ENCODE measurements at places on chromosomes 5 and 9.

DNA sequence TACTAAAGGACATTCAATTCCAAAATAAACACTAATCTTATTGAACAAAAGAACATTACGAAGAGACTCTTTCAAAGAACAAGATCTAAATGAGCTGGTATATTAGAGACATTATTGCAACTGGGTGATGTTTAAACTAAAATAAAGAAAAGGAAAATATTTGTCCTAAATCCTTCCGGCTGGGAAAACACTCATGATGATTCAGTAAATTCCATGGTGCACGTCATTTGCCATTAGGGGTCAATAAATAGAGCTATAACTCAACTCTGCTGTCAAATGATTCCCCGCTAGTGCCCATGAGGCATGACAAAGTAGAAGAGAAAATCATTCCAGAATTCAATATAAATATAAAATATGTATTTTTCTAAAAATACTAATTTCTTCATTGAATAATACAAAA, 565.5 kb upstream of the TUSC1 start:
- peak; percentile 49 for DNase-seq

GRCh38 chr5:82796643-82797416, 280.4 kb downstream of the TMEM167A start:
- DNase-seq: no peak

DNA sequence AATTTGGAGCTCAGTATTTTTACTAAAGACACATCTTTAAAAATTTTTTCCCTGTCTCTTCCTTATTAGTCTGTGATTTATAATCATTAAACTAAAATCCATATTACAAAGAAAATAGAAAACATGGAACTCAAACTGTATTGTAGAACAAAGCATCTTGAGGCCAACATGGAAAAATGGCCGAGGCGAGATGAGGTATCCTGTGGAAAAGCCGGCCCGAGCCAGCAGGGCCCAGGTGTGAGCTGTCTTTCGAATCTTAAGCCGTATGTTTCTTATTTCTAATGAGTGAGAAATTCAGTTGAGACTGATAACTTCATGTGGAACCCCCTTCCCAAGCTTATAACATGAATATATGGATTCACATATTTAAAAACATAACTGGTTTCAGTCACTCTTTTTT, 170.4 kb upstream of the OTULINL start:
- no peak for DNase-seq

GRCh38 chr5:84113246-84114105, 271.2 kb downstream of the EDIL3 start:
- DNase-seq: peak; percentile 11

DNA sequence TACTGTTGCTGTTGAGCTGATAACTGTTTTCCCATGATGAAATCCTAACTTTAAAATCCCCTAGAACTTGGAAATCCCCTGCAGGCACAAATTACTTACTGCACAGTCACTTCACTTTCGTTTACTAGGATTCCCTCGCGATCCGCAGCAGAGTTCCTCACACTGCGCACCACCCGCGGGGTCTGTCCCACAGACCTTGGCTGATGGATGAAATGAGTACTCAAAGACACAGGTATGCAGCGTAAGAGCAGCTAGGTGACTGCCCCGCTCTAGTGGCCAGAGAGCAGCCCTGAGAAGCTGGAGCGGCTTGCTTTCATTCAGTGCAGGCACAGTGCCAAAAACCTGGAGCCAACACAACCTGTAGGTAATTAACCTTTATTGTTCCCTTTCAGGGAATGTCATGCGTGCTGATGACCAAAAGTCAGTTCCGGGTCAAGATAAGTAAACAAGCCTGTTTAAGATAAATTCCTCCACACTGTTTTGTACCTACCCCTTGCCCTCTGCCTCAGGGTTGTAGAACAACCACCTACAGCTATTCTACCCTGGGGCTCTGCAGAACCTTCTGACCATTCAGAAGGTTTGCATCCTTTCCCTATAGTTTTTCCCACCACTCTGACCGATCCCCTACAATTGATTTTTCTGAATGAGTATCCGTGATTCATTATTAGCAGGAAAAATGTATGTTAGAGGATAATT, 191.2 kb downstream of the CDH9 start:
- no peak for DNase-seq

GRCh38 chr9:94553029-94553938, 1.6 kb upstream of the PCAT7 start:
- DNase-seq: no peak

GRCh38 chr9:10260501-10260900, 352.3 kb downstream of the PTPRD start:
- DNase-seq: no peak

- DNase-seq: no peak
These were observed 29.6 kb downstream of the KCNIP1 start for GRCh38 chr5:170533383-170533782.

GRCh38 chr5:129459777-129460671, at the start of gene ADAMTS19:
ADAMTS19 (plus strand) TSS chr5:129460298; CDS start chr5:129460392, 94 bp downstream.
- DNase-seq: peak; percentile 20

- peak; percentile 11 for DNase-seq
These were observed 51.8 kb downstream of the WDR36 start for GRCh38 chr5:111143910-111144309.

GRCh38 chr9:78209127-78209526, 26.7 kb upstream of the CEP78 start:
- no peak for DNase-seq

- DNase-seq: no peak
These were observed 205.5 kb downstream of the MEF2C start for GRCh38 chr5:88677376-88677895.

GRCh38 chr9:107547303-107547702, 57.7 kb upstream of the KLF4 start:
- DNase-seq: no peak

DNA sequence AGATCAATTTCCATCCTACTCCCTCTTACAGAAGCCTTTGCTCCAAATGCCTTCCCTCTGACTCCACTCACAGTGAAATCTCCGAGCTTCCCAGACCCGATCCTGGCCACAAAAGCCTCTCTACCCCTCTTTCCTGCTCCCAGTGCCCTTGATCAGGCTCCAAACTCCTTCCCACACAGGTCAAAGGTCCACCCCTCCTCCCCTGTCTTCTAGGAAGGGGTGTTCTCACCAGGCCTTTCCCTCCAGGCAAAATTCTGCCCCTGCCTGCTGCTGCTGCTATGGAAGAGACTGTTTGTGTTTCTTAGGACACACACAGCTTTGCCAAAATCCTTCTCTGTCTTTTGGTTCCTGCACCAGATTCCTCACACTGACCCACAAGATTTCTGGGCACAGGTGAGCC, 85.8 kb upstream of the ALDH1A1 start:
- DNase-seq: peak; percentile 24

DNA sequence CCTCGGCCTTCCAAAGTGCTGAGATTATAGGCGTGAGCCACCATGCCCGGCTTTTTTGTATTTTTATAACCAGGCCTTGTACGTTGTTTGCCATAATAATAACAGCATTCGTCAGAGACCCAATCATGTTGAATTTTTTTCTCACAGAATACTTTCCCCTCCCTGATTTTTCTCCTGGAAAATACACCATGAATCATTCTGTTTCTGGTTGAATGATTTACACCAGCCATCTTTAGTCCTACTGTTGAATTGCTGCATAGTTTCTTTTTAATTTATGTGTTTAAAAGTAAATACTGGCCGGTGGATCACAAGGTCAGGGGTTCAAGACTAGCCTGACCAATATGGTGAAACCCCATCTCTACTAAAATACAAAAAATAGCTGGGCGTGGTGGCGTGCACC, 3.5 kb downstream of the CNOT8 start:
- peak; percentile 44 for DNase-seq

- DNase-seq: no peak
These were observed 75.2 kb downstream of the PHF2 start for GRCh38 chr9:93651521-93651950.

- no peak for DNase-seq
These were observed 68.0 kb upstream of the C6 start for GRCh38 chr5:41281215-41281810.

DNA sequence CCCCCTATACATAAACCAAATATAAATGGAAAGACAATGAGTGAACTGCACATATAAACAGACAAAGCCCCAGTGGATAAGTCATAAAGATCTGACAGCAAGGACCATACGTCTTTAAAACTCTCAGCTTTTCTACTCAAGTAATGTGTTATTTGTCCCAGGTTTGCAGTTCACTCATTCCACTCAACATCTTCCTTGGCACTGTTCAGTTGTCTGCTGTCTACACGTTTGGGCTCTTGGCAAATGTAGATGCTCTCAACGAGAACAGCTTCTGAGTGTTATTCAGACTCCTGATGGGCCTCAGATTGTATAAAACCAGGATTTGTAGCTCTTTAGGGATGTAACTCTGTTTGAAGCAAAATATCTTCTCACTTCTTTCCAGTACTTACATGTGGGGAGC, 198.2 kb upstream of the SEMA6A start:
- DNase-seq: no peak

DNA sequence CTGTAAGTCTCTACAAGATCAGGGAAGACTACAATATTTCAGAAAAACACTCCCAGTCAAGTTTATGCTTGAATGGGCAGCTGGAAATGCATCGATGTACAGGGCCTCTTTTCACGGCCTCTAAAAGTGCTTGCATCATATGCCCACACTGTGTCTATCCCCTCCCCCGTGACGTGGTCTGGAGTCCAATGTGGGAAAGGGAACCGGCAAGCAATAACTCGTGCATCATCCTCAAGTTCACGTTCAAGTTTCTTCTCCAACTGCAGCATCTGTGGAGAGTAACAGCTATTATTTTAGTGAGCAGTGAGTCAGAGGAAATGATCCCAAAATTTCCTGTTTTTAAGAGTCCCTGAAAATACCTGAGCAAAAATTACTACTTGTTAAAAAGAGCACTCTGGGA, 22.3 kb downstream of the ATPSCKMT start:
- peak; percentile 18 for DNase-seq

DNA sequence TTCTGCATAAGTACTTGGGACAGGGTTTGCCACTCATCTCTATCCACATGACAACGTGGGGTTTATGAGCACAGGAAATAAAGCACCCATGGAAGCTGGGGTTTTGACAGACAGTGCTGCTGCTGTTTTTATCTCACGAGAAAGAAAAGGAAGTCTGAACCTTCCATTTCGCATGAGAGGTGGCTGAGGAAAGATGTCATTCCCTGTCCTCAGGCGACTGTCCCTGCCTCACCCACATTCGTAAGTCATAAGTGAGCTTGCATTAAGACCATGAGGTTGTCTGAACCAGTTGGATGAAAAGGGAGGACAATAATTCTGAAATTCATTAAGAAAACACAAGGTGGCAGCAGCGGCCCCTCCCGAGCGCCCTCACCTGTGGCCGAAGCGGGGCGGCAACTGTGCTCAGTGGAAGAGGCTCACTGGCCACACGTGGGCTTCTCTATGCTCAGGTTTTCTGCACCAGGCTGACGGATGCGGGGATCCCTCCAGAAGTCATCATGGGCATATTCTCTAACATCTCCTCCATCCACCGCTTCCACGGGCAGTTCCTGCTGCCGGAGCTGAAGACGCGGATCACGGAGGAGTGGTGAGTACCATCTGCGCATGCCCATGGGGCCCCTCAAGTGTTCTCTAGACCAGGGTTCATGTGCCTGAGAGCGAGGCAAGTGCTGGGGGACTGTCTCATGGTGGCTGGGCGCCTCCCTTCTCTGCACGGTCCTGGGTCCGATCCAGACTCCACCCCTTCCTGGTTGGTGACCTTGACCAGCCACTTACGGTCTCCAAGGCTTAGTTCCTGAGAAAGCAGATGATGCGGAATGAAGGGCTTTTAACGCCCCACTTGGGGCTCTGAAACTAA, 54.7 kb upstream of the SUSD3 start:
- DNase-seq: peak; percentile 36

GRCh38 chr9:109893241-109893640, 113.2 kb downstream of the PALM2AKAP2 start:
- no peak for DNase-seq

DNA sequence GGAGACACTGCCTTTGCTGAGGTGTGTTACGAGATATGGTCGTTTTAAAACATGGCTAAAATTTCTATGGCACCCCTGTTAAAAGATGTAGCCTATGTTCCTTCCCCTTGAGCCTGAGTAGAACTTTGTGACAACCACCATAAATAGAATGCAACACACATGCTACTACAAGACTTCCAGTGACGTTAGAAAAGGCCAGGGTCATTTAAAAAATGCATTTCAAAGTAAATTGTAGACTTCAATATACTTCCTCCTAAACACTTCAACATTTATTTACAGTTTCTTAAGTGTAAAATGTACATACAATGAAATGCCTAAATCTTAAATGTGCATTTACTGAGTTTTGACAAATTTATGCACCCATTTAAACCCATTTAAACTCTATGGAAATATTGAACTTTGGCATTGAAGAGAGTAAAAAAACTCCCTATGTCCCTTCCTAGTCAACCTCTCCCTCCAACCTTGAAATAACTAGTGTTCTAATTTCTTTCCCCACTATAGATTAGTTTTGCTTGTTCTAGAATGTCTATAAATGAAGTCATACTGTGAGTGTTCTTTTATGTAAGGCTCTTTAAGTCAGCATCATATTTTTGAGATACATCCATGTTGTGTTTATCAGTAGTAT, 160.5 kb downstream of the SLC12A2 start:
- no peak for DNase-seq
